Fibroblast of lung (primary cell): ENCODE measurements at places on chromosomes 3 and 15. TPM values are rescaled to one million over a fixed set of nuclear protein-coding genes. Genes with fewer than 3 reads are reported as not detected.

The CPA3 gene
- not detected in 2 replicates for total RNA-seq

GRCh38 chr15:78103406-78104118 is 11.2 kb downstream of the SH2D7 start:
- peaks cover 3% of the 10 kb centered on the region for H3K4me1 ChIP-seq
- no peak overlapping the region for H3K4me3 ChIP-seq
- DNase-seq: no peak
- no peaks in the 10 kb centered on the region for H3K27me3 ChIP-seq
- no peak overlapping the region for H3K27ac ChIP-seq
- H3K36me3 ChIP-seq: no peaks in the 10 kb centered on the region

The GP9 gene
- not detected in 2 replicates for total RNA-seq

- H3K27me3 ChIP-seq: no peaks in the 10 kb centered on the region
- no peak for DNase-seq
- H3K27ac ChIP-seq: no peak overlapping the region
- no peak overlapping the region for H3K4me3 ChIP-seq
- H3K4me1 ChIP-seq: no peaks in the 10 kb centered on the region
Observed at GRCh38 chr3:5231487-5231886, 44.0 kb downstream of the EDEM1 start.

- peaks cover 13% of the 10 kb centered on the region for H3K4me1 ChIP-seq
- H3K27ac ChIP-seq: peak overlapping the region; percentile 83
- H3K27me3 ChIP-seq: no peaks in the 10 kb centered on the region
- H3K36me3 ChIP-seq: no peaks in the 10 kb centered on the region
Observed at GRCh38 chr15:56917652-56918045, 795 bp upstream of the TCF12 start.

GRCh38 chr3:117193390-117193789 is 483.8 kb downstream of the TUSC7 start:
- H3K4me1 ChIP-seq: no peaks in the 10 kb centered on the region
- no peak for DNase-seq
- H3K27ac ChIP-seq: no peak overlapping the region
- H3K36me3 ChIP-seq: no peaks in the 10 kb centered on the region
- no peaks in the 10 kb centered on the region for H3K27me3 ChIP-seq

- DNase-seq: peak; percentile 62
- H3K27ac ChIP-seq: no peak overlapping the region
- H3K36me3 ChIP-seq: no peaks in the 10 kb centered on the region
- H3K27me3 ChIP-seq: no peaks in the 10 kb centered on the region
- H3K4me3 ChIP-seq: no peak overlapping the region
Observed at GRCh38 chr15:85388566-85389305, 8.3 kb downstream of the AKAP13 start.

- no peaks in the 10 kb centered on the region for H3K36me3 ChIP-seq
- H3K4me1 ChIP-seq: peaks cover 5% of the 10 kb centered on the region
- DNase-seq: no peak
- no peaks in the 10 kb centered on the region for H3K27me3 ChIP-seq
- H3K27ac ChIP-seq: no peak overlapping the region
- peak overlapping the region; percentile 94 for H3K4me3 ChIP-seq
Observed at GRCh38 chr15:48811325-48811958, 573 bp upstream of the CEP152 start.

The TRPM1 gene
- total RNA-seq: not detected in 2 replicates

- H3K27ac ChIP-seq: no peak overlapping the region
- no peaks in the 10 kb centered on the region for H3K36me3 ChIP-seq
- no peaks in the 10 kb centered on the region for H3K27me3 ChIP-seq
- no peak for DNase-seq
- H3K4me3 ChIP-seq: no peak overlapping the region
Observed at GRCh38 chr15:58524247-58524646, 92.5 kb downstream of the LIPC start.

DNA sequence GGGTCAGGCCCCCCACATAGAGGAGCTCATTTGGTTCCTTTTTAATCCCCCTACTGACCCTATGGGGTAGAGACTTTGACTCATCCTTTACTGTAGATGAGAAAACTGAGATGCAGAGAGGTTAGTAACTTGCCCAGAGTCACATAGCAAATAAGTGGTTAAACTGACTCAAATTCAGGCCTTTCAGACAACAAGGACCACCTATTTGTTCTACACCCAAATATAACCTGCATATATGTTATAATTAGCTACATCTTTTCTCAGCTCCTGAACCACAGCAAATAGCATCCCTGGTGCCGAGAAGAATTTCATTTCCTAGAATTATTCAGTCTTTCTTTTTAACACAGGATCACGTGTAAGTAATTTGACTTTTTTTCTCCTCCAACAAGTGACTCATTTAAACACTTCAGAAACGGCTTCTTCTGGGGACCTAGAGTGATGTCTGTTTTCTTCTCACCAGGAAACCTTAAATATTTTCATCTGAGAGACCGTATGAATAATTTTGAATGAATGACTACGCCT is 57.4 kb downstream of the MGLL start:
- H3K36me3 ChIP-seq: peaks cover 5% of the 10 kb centered on the region
- H3K27ac ChIP-seq: peak overlapping the region; percentile 37
- H3K27me3 ChIP-seq: no peaks in the 10 kb centered on the region
- peak; percentile 73 for DNase-seq
- H3K4me3 ChIP-seq: no peak overlapping the region

The RBPMS2 gene
- under 0.01 TPM in 1 of 2 replicates, not detected in the other for total RNA-seq

DNA sequence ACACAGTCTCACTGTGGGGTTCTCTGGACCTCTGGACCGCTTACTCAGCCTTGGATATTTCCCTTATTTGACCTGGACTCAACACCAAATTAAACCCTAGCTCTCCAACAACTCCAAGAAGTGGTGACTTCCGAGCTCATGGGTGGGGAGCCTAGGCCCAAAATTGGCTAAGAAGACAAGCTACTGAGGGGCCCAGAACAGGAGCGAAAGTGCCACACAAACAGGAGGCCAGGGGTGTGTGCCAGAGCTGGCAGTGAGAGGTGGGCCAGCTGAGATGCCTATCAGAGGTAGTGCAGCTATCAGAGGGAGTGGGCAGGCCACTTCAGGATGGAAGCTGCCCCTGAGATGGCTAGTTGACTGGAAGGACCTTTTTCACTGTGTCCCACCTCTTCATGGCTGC is 151.1 kb upstream of the PRR20G start:
- H3K27ac ChIP-seq: no peak overlapping the region
- no peak overlapping the region for H3K4me3 ChIP-seq
- no peaks in the 10 kb centered on the region for H3K4me1 ChIP-seq
- no peaks in the 10 kb centered on the region for H3K36me3 ChIP-seq
- DNase-seq: no peak

GRCh38 chr15:77819851-77820728 is 187.4 kb upstream of the LINGO1 start:
- no peaks in the 10 kb centered on the region for H3K36me3 ChIP-seq
- H3K27me3 ChIP-seq: peaks cover 31% of the 10 kb centered on the region
- H3K4me1 ChIP-seq: no peaks in the 10 kb centered on the region
- no peak overlapping the region for H3K27ac ChIP-seq
- DNase-seq: no peak
- H3K4me3 ChIP-seq: no peak overlapping the region

DNA sequence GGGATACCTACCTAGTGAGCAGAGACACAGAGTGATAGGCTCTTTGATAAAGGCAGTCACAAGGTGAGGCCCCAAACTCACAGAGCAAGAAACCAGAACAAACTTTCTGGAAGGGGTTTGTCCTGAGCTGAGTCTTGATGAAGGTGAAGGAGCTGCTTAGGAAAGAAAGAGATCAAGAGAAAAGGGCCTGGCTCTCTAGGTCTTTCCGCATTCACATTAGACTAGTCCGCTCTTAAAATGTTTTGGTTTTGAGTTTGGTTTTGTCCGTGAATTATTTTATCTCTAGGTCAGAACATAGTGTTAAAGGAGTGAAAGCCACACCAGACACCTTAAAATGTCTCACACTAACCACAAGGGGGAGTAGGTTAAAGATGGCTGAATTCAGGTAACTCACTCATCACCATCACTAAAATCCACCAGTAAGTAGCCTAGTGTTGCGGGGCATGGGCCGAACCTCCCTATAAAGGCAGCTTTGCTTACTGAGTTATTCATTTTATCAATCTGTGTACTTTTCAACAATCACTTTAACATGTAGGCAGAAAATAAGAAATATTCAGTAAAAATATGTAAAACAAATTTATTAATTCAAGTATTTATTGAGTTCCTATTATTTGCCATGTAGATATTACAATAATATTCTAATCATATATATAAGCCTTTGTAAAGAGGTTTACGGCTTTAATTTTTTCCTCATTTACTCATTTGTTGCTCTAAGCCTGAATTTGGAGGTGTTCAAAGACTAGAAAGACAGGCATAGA is 121.5 kb upstream of the TSC22D2 start:
- H3K27ac ChIP-seq: no peak overlapping the region
- no peaks in the 10 kb centered on the region for H3K36me3 ChIP-seq
- no peak overlapping the region for H3K4me3 ChIP-seq
- H3K4me1 ChIP-seq: no peaks in the 10 kb centered on the region
- peak; percentile 60 for DNase-seq

DNA sequence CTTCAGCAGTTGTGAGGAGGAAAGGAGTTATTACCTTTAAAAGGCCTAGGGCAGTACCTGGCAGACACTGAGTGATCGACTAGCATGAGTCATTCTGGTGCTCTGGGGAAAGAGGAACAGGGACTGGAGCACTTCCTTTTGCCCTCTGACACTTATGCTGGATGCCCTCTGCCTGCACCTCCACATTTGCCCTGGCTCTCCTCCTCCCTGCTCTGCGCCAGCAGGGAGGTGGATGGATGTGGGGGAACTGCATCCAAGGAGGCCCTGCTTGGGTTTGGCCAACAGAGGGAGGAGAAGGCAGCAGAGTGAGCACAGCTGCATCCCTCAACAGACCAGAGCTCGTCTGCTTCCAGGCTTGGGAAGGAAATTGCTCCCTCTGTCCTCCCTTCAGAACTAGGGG is 75.0 kb downstream of the SEMA5B start:
- no peak overlapping the region for H3K4me3 ChIP-seq
- peaks cover 9% of the 10 kb centered on the region for H3K27me3 ChIP-seq
- DNase-seq: no peak
- H3K36me3 ChIP-seq: no peaks in the 10 kb centered on the region

- H3K36me3 ChIP-seq: no peaks in the 10 kb centered on the region
- no peaks in the 10 kb centered on the region for H3K4me1 ChIP-seq
- no peak overlapping the region for H3K27ac ChIP-seq
- DNase-seq: no peak
- H3K27me3 ChIP-seq: no peaks in the 10 kb centered on the region
Observed at GRCh38 chr3:114739627-114740026, 407.5 kb downstream of the ZBTB20 start.

The STAC gene
- 6.8 and 9.0 TPM in 2 replicates for total RNA-seq

The TRH gene
- total RNA-seq: not detected in 2 replicates

DNA sequence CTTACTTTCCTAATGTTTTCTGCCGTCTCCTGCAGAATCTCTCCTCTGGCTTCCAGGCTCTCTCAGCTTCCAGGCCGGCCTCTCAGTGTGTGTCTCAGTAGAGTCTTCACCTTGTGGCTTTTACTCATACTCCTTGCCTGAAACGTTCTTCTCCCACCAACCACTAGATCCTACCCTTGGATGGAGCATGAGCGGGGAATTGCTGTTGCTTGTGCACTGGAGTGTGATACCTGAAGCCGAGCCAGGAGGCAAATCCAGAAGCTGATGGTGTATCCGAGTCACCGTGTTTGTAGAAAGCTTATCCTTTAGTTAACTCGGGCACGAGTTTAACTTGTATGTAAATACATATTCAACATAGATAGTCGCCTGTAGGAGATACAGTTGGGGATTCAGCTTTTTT is 285.0 kb upstream of the C2CD4B start:
- H3K4me1 ChIP-seq: peaks cover 29% of the 10 kb centered on the region
- H3K27me3 ChIP-seq: no peaks in the 10 kb centered on the region
- no peak for DNase-seq
- H3K4me3 ChIP-seq: no peak overlapping the region

- no peaks in the 10 kb centered on the region for H3K27me3 ChIP-seq
- H3K4me1 ChIP-seq: no peaks in the 10 kb centered on the region
- H3K27ac ChIP-seq: no peak overlapping the region
- no peak overlapping the region for H3K4me3 ChIP-seq
- no peak for DNase-seq
Observed at GRCh38 chr3:59802045-59802444, 752.2 kb upstream of the CFAP20DC start.

The UNC13C gene
- not detected in 2 replicates for total RNA-seq

The TF gene
- under 0.01 and 0.33 TPM in 2 replicates for total RNA-seq

The HIGD2B gene
- total RNA-seq: 0.26 TPM in 1 of 2 replicates, not detected in the other

The ARPP21 gene
- not detected in 2 replicates for total RNA-seq

- no peak for DNase-seq
- no peaks in the 10 kb centered on the region for H3K36me3 ChIP-seq
- no peaks in the 10 kb centered on the region for H3K4me1 ChIP-seq
Observed at GRCh38 chr15:70309716-70310115, 212.0 kb upstream of the TLE3 start.

- DNase-seq: no peak
- H3K36me3 ChIP-seq: no peaks in the 10 kb centered on the region
- H3K4me3 ChIP-seq: peak overlapping the region; percentile 32
- no peaks in the 10 kb centered on the region for H3K27me3 ChIP-seq
Observed at GRCh38 chr15:95170561-95171380, 939.4 kb downstream of the MCTP2 start.

- no peak overlapping the region for H3K27ac ChIP-seq
- H3K4me1 ChIP-seq: no peaks in the 10 kb centered on the region
- no peak for DNase-seq
- H3K27me3 ChIP-seq: no peaks in the 10 kb centered on the region
- H3K36me3 ChIP-seq: no peaks in the 10 kb centered on the region
Observed at GRCh38 chr15:54506977-54507524, 528.8 kb downstream of the UNC13C start.

- no peaks in the 10 kb centered on the region for H3K27me3 ChIP-seq
- no peaks in the 10 kb centered on the region for H3K36me3 ChIP-seq
- DNase-seq: no peak
- H3K4me3 ChIP-seq: no peak overlapping the region
Observed at GRCh38 chr3:186105543-186105942, 3.3 kb downstream of the ETV5 start.

- H3K27me3 ChIP-seq: no peaks in the 10 kb centered on the region
- no peak overlapping the region for H3K4me3 ChIP-seq
- no peak for DNase-seq
- H3K4me1 ChIP-seq: no peaks in the 10 kb centered on the region
Observed at GRCh38 chr3:59150039-59150438, 100.2 kb upstream of the CFAP20DC start.

GRCh38 chr3:71441217-71441924 is 142.2 kb downstream of the FOXP1 start:
- H3K36me3 ChIP-seq: no peaks in the 10 kb centered on the region
- DNase-seq: no peak
- no peak overlapping the region for H3K27ac ChIP-seq
- peaks cover 7% of the 10 kb centered on the region for H3K4me1 ChIP-seq

The NR2E3 gene
- 0.77 and 1.3 TPM in 2 replicates for total RNA-seq

The APOD gene
- 2.1 and 3.6 TPM in 2 replicates for total RNA-seq

GRCh38 chr15:90876046-90876445 is 7.7 kb downstream of the FURIN start:
- H3K4me3 ChIP-seq: no peak overlapping the region
- no peak for DNase-seq
- no peak overlapping the region for H3K27ac ChIP-seq

DNA sequence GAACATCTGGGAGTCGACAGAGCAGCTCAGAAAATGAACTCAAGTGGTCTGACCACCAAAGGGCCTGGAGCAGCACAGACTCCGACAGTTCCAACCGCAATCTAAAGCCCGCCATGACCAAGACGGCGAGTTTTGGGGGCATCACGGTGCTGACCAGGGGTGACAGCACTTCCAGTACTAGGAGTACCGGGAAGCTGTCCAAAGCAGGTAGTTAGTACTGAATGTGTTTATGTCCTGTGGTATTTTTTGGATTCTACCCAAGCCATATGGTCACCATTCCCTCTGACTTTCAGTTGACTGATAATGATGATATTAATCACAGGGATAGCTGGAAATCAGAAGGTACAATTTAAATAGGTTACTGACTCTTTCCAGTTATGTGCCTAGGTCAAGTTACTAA is 82.3 kb downstream of the ARPP21 start:
- no peaks in the 10 kb centered on the region for H3K36me3 ChIP-seq
- H3K27me3 ChIP-seq: no peaks in the 10 kb centered on the region
- H3K27ac ChIP-seq: no peak overlapping the region
- no peak overlapping the region for H3K4me3 ChIP-seq

The ASB14 gene
- not detected in 2 replicates for total RNA-seq
